ENCODE measurements at places on chromosomes 2 and 18. TPM values are rescaled to one million over a fixed set of nuclear protein-coding genes. Genes with fewer than 3 reads are reported as not detected.

The NEB gene
- 9.6 TPM for total RNA-seq

The ZC3H15 gene
- 54.9 TPM for total RNA-seq

The CYTIP gene
- total RNA-seq: 18.8 TPM

The KCNF1 gene
- 2.6 TPM for total RNA-seq

The CFC1 gene
- not detected for total RNA-seq

The DYNAP gene
- 7.0 TPM for total RNA-seq

The CAMKMT gene
- 20.0 TPM for total RNA-seq

The TMEM178A gene
- 3.9 TPM for total RNA-seq

The CAB39 gene
- total RNA-seq: 66.4 TPM

The STPG4 gene
- total RNA-seq: 8.4 TPM

The TP53I3 gene
- 12.3 TPM for total RNA-seq

The ZAP70 gene
- 3.4 TPM for total RNA-seq

The EVA1A gene
- 14.4 TPM for total RNA-seq

The EPHA4 gene
- total RNA-seq: 15.2 TPM

The TBR1 gene
- total RNA-seq: 4.3 TPM

The OTOF gene
- total RNA-seq: not detected

The C2orf81 gene
- total RNA-seq: 1.4 TPM

The AP1S3 gene
- 6.3 TPM for total RNA-seq

The PJVK gene
- total RNA-seq: 18.1 TPM

The TRABD2A gene
- 4.8 TPM for total RNA-seq

The DYSF gene
- 2.9 TPM for total RNA-seq

The UCN gene
- total RNA-seq: 1.4 TPM

The MC4R gene
- total RNA-seq: 4.1 TPM

The KCNG2 gene
- 2.6 TPM for total RNA-seq

The INSIG2 gene
- total RNA-seq: 41.7 TPM

The SERPINB8 gene
- total RNA-seq: 25.3 TPM

The RPIA gene
- 6.3 TPM for total RNA-seq

The PAX8 gene
- 0.24 TPM for total RNA-seq

The GCKR gene
- not detected for total RNA-seq

The SLC9A4 gene
- 1.2 TPM for total RNA-seq

The EFHD1 gene
- 1.2 TPM for total RNA-seq

The MYL1 gene
- not detected for total RNA-seq

The POTEC gene
- total RNA-seq: 0.72 TPM

The ITGA6 gene
- total RNA-seq: 107 TPM

The CRYBA2 gene
- not detected for total RNA-seq

The TSGA10 gene
- 6.0 TPM for total RNA-seq

The SOX11 gene
- 10.1 TPM for total RNA-seq

The AUP1 gene
- total RNA-seq: 41.9 TPM

The MORN2 gene
- 17.3 TPM for total RNA-seq

The TUBA3E gene
- total RNA-seq: not detected

The VWC2L gene
- 4.3 TPM for total RNA-seq

The ARL6IP6 gene
- 36.8 TPM for total RNA-seq

The UGT1A7 gene
- total RNA-seq: 3.6 TPM

The WNT6 gene
- total RNA-seq: 3.9 TPM
